ENCODE measurements at places on chromosomes 11 and 22.

GRCh38 chr11:72807021-72807693 lies 7.1 kb upstream of the ATG16L2 start:
- DNase-seq: no peak

DNA sequence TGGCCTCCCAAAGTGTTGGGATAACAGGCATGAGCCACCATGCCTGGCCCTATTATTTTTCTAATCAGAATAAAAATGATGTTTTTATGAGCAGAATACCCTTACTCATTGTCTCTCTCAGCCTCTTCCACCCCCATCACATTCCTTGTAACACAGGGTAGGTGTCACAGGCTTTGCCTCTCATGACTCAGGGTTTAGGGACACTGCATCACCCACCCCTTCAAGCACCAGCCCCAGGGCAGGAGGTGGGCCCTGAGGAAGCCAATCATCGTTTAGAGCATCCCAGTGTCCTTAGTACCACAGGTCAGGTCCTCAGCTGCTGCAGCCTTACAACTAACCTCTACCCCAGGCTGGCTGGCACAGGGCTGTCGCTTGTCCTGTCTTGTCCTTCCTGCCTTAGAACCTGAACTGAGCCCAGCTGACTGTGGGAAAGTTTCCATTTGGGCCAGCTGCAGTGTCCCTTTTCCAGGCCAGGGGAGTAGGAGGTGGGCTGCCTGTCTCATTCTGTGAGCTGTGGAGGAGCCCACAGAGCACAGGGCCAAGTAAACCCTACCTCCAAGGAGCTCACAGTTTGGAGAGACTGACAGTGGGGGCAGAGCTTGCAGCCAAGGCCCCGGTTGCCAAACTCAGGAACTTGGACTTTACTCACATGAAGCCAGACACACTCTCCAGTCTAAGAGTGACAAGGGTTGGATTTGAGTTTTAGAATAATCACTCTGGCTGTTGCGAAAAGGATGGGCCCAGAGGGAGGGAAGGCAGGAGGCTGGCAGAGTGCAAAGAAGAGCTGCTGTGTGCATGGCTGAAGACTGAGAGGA lies 19.5 kb upstream of the UVRAG start:
- no peak for DNase-seq

- peak; percentile 86 for DNase-seq
Measured at GRCh38 chr11:832529-833113, at the start of gene CD151. Gene CD151, plus strand, starts transcription at chr11:832952. Its CDS starts 3,118 bp downstream, at chr11:836070.

GRCh38 chr11:125489166-125489565 lies 6.9 kb downstream of the FEZ1 start:
- no peak for DNase-seq

DNA sequence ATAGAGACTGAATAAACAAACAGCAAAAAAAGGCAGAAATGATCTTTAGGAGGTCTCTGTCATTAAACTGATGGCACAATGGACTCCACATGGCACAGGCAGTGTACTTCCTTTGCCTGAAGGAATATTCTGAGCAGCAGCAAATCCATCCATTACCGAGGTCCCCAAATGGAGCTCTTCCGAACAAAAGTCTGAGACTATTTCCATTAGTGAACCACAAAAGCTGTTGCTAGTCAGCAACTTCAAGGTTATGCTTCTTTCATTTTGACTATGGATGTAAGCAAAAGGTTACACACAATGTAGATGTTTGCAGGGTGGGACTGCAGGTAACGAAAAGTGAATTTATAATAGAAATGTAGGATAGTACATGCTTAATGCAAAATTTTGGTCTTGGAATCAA lies 14.5 kb downstream of the NARS2 start:
- no peak for DNase-seq

DNA sequence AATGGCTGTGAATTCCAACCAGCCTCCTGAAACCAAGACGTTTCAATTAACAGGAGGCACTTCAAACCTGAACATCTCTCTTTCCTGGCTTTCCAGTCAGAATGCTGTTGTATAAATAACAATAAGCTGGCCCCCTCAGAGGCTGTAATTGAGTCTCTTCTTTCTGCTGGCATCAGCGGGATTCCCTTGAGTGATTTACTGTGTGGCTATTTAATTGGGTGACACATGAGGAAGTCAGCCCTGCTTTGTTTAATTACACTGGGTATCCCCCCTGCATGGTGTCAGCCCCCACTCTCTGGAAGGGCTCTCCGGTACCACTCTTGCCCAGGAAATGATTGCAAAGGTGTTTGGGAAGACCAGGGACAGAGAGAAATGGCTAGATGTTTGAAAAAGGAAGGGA lies 101.6 kb downstream of the NTM start:
- DNase-seq: peak; percentile 16

GRCh38 chr11:81070948-81071347 lies 1630.1 kb upstream of the TENM4 start:
- no peak for DNase-seq

GRCh38 chr11:77449784-77450183 lies 24.1 kb downstream of the PAK1 start:
- no peak for DNase-seq

DNA sequence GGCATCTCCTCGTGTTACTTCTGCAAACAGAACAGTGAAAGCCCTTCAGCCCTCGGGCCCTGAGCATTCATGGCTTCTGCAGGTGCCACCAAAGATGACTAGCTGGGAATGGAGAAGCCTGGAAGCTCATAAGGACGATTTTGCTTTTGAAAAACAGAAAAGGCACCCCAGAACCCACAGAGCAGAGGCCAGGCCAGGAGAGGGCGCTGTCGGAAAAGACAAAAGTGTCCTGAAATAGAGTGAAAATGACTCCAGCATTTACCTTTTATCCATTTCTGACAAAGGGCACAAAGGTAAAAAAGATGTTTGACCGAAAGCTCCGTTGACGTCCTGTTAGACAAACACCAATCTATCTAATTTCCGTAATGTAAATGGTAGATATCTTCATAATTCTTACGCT lies 37.6 kb downstream of the ZNF195 start:
- no peak for DNase-seq

GRCh38 chr11:4983841-4984240 lies 10.8 kb upstream of the OR51L1 start:
- DNase-seq: no peak

DNA sequence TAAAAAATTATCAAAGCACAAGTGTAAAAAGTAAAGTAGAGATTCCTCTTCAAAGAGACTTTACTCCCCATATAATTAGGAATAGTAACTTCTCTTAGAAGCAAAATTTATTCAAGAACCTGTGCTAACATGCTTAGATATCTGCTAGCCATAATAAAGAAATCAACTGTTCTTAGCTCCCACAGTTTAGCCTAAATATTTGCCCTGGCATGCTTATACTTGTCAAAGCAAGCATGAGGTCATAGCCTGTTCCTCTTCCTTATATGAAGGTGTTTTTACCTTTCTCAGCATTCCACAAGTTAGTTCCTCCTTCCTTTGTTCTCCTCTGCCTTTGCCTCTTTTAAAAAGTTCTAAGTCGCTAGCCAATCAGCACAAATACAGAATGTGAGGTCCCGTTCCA lies 30.3 kb downstream of the RIC3 start:
- DNase-seq: no peak

DNA sequence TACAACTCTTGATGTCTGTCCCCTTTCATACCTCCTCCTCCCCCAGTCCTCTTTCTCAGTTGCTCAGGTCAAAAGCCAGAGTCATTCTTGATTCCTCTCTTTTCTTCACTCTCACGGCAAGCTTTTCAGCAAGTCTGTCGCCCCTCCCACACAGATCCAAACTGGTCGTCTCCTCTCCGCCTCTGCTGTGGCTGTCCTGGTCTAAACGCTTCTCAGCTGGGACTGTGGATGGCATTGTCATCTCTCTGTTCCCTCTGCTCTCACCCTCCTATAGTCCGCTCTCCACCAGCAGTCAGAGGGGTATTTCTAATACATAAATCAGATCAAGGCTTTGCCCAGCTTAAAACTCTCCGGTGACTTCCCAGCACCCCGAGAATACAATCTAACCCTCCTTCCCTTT lies 46.8 kb upstream of the SPATA19 start:
- DNase-seq: no peak
